Stimulated activated naive CD4-positive, alpha-beta T cell (primary cell): ENCODE measurements at places on chromosomes 13 and 19.

GRCh38 chr19:44142059-44142433, 692 bp downstream of the ZNF234 start:
- no peak for DNase-seq

GRCh38 chr13:102628559-102628958, 31.8 kb downstream of the TPP2 start:
- no peak for DNase-seq

GRCh38 chr19:49427855-49428546, 2.8 kb downstream of the GFY start:
- DNase-seq = no peak

DNA sequence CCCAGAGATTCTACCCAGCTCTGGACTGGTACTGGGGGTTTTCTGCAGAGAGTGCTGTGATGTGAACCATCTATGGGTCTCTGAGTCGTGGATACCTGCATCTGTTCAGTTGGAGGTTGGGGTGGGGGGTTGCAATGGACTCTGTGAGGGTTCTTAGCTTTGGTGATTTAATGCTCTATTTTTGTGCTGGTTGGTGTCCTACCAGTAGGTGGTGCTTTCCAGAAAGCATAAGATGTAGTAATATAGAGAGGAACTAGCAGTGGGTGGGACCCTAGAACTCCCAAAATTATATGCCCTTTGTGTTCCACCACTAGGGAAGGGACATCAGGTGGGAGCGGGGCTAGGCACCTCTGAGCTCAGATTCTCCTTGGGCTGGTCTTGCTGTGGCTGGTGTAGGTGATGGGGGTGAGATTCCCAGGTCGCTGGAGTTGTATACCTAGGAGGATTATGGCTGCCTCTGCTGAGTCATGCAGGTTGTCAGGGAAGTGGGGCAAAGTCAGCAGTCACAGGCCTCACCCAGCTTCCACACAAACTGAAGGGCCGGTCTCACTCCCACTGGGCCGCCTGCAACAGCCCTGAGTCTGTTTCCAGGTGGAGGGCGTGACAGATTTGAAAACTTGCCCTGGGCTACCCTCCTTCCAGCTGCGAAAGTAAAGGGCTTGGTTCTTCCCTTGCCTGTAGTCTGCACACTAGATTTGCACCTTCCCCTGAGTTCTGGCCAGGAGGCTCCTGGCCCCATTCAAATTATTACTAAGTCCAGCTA, 573.0 kb upstream of the SLITRK1 start:
- no peak for DNase-seq

- DNase-seq = no peak
Measured at GRCh38 chr13:39397226-39397895, 205.6 kb downstream of the LHFPL6 start.

DNA sequence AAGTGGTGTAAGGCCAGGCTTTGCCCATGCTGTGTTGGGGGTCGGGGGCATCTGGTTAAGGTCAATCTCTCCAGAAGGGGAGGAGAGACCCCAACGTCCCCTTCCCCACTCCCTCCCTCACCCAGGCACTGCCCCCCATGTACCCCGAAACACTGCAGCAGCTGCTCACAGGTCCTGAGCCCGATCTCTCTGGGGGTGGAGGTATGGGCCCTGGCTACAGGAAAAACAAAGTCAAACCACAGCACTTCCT, 10.2 kb downstream of the CAPN12 start:
- no peak for DNase-seq

DNA sequence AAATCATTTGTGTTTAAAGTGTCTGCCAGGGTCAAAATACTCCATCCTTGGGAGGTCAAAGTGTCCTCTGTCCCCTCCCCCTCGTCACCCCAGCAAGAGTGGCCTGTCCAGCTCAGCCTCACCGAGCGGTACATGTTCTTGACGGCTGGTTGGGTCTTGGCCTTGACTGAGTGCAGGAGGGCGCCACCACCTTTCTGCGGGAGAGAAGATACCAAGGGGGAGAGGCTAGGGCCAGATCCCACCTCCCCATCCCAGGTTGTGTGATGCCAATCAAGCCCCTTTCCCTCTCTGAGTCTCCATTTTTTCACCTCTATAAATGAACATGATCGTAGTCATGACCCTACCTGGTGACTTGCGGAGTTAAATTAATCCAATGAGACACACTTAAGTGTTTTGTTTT, 6.1 kb downstream of the CRB3 start:
- no peak for DNase-seq

DNA sequence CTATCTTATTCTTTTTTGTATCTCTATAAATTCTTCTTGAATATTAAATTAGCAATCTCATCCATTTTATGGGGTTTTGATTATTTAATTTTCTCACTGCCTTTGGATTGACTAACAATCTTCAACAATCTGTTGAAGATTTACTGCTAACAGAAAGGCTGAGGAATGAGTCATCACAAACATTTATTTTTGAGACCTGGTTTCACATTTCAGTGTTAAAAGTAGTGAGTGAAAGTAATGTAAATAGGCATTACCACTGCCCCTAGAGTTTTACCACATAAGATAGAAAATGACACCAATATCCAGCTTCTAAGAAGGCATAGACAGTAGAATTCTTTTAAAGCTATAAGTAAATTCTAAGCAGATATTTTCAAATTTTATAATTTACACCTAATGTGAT, 472.8 kb downstream of the OLFM4 start:
- DNase-seq = no peak

- DNase-seq = no peak
Measured at GRCh38 chr13:98054301-98054700, 88.6 kb upstream of the FARP1 start.

DNA sequence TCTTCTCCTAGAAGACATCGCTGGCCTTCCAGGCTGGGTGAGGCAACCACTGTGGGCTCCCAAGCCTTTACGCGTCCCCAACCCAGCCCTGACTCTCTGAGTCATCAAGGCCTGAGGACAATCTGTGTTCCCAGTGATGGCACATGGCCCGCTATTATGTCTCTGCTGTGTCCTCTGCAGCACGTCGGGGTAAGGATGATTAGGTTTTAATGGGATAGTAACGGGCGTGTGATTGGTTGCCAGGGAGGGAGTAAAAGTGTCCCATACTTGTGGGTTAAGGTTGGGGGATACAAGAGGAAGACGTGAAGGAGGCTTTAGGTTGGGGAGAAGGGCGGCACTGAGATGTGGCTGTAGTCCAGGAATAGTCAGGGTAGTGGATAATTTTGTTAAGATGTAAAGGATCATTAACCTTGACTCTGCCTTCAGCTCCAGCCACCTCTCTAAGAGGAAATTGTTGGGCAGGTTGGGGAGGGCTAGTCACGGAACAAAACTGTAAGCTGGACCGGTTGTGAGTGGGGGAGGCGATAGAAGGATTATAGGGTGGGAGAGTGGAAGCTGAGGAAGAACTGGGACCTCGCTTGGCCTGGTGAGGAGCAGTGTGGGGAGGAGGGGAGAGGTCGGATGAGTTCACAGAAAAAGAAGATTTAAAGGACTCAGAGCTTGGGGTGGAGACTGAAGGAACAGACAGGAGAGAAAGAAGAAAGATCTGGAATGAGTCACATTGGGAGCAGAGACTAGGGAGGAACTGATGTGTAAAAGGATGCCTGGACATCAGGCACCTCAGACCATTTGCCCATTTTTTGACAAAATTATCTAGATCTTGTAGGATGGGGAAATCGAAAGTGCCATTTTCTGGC, 27.9 kb upstream of the IGFL1 start:
- DNase-seq = no peak

- DNase-seq = no peak
Measured at GRCh38 chr19:18844806-18845329, 13.1 kb downstream of the UPF1 start.

DNA sequence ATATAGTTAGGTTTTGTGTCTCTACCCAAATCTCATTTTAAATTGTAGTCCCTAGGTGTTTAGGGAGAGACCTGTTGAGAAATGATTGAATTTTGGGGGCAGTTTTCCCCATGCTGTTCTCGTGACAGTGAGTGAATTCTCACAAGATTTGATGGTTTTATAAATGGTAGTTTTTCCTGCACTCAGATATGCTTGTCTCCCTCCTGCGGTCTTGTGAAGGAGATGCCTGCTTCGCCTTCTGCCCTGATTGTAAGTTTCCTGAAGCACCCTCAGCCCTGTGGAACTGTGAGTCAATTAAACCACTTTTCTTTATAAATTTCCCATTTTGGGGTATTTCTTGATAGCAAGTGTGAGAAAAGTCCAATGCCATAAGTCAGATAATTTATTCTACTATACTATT, 1977.5 kb upstream of the PCDH20 start:
- DNase-seq = no peak

DNA sequence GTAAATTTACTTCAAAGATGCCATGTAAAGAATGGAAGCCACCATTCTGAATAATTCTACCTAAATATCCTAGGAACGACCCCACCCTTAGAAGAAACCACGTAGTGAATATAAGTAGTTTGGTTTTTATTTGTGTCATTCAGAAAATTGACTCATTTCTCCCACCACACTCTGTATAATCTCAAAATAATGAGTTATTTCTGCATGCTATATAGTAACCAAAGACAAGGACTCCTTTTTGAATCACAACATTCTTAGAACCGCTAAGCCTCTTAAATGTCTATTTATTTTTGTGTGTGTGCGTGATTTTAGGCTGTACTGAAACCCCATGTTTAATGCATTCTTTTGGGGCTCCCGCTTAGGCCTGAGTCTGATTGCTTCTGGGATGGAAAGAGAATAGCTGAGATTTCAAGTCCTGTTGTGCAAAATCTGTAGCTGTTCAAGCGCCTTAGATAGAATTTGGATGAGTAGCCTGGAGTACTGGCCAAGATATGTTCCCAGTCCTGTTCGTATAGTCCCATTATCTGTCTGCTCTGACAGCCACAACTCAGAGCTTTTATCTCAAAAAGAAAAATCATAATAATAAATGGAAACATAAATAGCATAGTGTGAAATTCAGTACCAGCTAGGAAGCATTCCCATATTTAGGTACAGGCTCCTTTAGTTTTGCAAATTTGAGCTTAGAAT, 532.4 kb upstream of the NBEA start:
- DNase-seq = no peak

DNA sequence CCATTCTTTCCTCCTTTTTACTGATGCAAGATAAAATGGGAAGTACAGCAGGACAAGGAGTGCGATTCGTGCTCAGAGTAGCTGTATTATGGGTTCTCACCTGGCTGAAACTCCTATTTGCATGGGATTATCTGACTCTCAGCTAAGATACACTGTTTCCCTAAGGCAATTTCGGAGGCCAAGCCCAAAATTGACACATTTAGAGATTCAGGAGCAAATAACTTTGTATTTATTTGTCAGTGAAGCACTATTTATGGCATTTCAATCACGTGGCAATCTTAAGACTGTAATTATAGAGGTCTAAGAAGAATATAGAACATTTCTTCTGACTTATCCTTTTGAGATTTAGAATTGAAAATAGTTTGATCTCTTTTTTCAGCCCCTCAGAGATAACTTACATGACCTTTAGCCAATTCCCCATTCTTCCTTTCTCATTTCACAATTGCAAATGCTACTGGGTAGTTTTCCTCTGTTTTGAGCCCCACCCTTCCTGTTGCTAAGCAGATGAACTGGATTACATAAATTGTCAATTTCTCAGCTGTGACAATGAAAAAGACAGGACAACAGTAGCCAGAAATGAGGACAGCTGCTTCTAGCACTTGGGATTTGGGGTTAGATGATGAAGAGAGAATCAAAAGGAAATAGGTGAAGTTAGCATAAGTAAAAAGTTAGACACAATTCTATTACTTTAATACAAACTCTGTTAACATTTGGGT, 122.7 kb upstream of the FRY start:
- no peak for DNase-seq

- DNase-seq = no peak
Measured at GRCh38 chr19:6533746-6534418, 3.1 kb downstream of the TNFSF9 start.

GRCh38 chr19:11123114-11123513, 32.5 kb downstream of the SPC24 start:
- DNase-seq = no peak

DNA sequence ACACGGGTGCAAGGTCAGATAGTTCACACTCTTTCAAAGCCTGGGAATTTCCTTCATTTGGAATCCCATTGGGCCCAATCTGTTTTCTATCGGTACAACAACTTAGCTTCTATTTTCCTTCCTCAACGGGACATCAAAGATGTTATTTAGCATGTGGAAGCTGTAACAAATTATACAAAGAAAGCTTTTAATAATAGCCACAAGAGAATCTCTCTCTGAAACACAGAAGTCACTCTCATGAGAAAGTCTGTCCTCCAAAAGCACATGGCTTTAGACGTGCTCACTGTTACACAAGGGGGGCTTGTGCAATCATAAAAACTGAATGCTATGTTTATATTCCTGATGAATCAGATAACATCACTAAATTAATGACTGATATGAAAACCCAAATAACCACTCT, 28.9 kb upstream of the CYSLTR2 start:
- DNase-seq = no peak

GRCh38 chr19:15923702-15924101, 10.6 kb downstream of the CYP4F11 start:
- DNase-seq = no peak

DNA sequence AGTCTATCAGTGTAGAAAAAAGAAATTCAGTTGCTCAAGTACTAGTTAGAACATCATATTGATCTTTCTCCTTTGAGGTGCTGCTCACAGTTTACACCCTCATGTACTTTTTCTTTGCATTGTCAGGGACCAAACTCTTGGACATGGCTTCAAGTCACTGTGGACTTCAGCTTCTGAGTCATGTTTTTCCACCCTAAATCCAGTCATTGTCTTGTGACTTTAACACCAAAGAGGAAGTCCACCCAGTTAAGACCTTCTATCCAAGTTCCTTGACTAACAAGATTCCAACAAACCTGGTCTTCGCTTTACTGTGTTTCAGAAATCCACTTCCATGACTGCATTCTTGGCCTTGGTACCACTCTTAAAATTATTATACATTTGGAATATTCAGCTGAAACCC, 206.7 kb upstream of the ARGLU1 start:
- DNase-seq = no peak

DNA sequence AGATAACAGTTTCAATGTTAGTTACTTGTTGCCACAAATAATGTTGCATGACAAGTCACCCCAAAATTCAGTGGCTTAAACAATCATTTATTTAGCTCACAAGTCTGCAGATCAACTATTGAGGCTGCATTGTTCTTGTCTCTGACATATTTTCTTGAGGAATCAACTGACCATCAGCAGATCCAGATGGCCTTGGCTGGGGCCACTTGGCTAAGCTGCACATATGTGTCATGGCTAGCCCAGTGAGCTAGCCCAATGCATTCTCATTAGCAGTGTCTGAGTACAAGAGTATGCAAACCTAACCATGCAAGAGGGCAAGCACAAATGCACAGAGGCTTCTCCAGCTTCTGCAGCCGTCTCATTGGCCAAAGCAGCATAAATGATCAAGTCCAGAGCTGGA, 180.4 kb downstream of the DNAJC15 start:
- DNase-seq = no peak

- DNase-seq = no peak
Measured at GRCh38 chr19:31529121-31529520, 179.9 kb upstream of the TSHZ3 start.

DNA sequence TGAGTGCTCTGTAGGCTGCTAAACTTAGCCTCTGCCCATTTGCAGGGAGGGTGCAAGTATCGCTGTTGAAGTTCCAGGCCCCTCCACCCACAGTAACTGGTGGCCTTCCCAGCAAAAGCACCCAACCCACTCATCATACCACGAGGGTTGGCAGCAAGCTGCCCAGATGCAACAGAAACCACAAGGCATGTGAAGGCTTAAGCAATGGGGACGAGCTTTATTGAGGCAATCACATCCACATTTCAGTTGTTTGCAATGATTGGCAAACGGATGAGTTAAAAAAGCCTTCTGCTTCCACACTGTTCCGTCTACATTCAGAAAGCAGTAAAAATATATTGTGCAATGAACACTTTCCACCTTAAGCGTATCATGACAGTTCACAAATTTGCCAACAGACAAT, 10.3 kb downstream of the GJB6 start:
- DNase-seq = no peak

- DNase-seq = no peak
Measured at GRCh38 chr19:35895911-35896642, 4.3 kb downstream of the NFKBID start.
